ENCODE measurements at places on chromosomes 11 and 22.
A peak's percentile ranks its signal among the peaks of the same experiment; 100 is the strongest.

GRCh38 chr11:106957030-106957482, 61.2 kb downstream of the GUCY1A2 start:
- DNase-seq, result no peak

DNA sequence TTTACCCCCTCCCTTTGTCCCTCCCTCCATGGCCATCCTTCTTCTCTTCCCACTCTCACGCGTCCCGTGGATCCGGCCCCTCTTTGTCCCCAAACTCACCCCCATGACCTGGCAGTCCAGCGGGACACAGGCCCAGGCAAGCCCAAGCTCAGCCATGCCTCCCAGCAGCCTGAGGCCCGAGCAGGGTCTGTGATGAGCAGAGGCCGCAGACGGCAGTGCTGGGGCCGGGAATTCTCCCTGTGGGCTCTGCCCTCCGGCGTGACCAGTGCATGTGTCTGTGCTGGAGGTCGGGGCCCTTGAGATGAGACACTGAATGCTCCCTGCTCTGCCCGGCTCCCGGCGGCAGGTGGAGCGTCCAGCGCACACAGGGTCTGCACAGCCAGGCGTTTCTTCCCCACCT, 237.9 kb downstream of the BRD1 start:
- no peak for DNase-seq

- no peak for DNase-seq
These were observed 24.9 kb downstream of the LRRC10B start for GRCh38 chr11:61533401-61533800.

DNA sequence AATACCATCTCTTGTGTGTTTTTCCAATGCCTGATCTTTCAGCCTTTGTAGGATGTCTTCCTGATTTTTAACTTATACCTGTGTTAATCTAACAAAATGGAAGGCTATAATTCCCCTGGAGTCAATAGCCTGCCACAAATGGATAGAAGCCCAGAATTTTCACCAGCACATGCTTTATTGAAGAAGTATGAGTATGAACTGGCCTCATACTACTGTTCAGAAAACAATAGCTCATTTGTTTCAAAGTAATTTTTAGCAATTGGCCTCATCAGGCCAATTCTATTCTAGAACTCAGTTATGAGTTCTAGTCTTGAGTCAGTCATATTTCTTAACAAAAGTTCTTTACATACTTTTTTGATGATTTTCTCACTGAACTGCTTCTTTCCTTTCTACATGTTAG, 40.6 kb upstream of the SLC37A2 start:
- no peak for DNase-seq

- no peak for DNase-seq
These were observed 82.6 kb upstream of the CSNK2A3 start for GRCh38 chr11:11435635-11436034.

DNA sequence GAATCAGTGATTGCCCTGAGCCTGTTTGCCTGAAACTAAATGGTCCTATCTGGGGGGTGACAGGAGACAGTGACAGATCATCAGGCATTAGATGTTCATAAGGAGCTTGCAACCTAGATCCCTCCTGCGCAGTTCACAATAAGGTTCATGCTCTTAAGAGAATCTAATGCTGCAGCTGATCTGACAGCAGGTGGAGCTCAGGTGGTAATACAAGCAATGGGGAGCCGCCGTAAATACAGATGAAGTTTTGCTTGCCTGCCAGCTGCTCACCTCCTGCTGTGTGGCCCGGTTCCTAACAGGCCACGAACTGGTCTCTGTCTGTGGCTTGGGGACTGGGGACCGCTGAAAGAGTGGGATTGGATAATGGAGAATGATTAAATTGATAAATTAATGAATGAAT, 14.0 kb downstream of the NOX4 start:
- no peak for DNase-seq

DNA sequence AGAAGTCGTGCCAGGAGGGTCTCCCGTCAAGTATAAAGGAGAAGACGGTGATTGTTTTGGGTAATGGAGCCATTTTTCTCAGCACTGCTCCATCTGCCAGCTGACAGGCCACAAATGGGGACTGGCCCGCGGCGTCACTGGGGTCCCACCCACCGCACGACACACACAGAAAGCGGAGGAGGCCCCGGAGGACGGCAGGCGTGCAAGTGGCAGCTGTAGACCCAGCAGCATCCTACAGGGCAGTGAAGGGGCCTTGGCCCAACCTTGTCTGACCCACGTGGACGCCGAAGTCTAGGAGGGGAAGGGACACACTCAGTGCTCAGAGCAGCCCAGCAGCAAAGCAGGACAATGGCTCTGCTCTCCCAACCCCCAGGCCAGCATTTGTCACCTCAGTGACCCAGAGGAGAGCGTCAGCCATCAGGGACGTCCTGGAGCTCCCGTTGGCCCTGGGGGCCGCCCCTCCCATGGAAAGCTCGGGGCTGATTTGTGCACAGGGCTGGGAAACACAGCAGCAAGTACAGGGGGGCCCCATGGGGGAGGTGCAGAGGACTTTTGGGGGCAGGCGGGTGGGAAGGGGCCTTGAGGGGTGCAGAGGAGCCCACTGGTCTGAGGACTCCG, 644.4 kb downstream of the BRD1 start:
- DNase-seq, result no peak

DNA sequence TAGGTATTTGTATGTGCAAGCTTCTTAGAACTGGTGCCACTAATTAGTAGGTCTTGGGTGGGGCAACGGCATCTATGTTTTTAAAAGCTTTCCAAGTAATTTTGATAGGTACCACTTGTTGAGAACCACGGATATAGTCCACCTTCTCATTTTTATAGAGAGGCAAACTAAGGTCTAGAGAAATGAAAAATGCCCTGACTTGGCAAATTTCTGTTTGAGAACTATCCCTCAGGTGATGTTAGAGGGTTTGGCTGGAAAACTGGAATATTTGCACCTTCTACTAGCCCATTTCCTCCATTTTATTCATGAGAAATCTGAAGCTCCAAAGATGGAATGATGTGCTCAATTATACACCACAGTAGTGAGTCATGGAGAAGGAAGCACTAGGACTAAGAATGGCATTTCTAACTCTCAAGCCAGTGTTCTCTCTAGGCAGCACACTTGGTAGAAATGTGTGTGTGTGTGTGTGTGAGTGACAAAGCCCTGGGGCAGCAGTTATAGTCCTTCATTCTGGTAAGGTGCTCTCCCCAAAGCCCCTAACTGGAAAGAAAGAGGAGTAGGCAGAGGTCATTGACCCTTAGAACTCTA, 1.8 kb upstream of the TMEM86A start:
- DNase-seq, result peak; percentile 55

GRCh38 chr22:20963201-20964052, 3.6 kb upstream of the AIFM3 start:
- no peak for DNase-seq
